Mammary epithelial cell (primary cell): ENCODE measurements at places on chromosomes 7 and 10. TPM values are rescaled to one million over a fixed set of nuclear protein-coding genes. Genes with fewer than 3 reads are reported as not detected.

Gene PIP
- polyA plus RNA-seq = not detected

Gene MOSPD3
- polyA plus RNA-seq = 15.7 TPM

Gene CXCL12
- polyA plus RNA-seq = not detected

Gene SEMA3D
- polyA plus RNA-seq = 5.8 TPM

Gene CCDC7
- 0.46 TPM for polyA plus RNA-seq

Gene CHAT
- polyA plus RNA-seq = not detected

Gene MYL10
- polyA plus RNA-seq = not detected

GRCh38 chr10:132527339-132528063 lies 10.1 kb upstream of the INPP5A start:
- no peak for DNase-seq

- no peak for DNase-seq
These were observed 155.6 kb downstream of the SH3PXD2A start for GRCh38 chr10:103699611-103700435.

GRCh38 chr10:121753726-121754476 lies 155.7 kb upstream of the FGFR2 start:
- DNase-seq = peak; percentile 88

GRCh38 chr7:41185851-41186250 lies 517.0 kb downstream of the INHBA start:
- peak; percentile 32 for DNase-seq

GRCh38 chr7:114419441-114420272 lies 5.0 kb downstream of the FOXP2 start:
- no peak for DNase-seq

DNA sequence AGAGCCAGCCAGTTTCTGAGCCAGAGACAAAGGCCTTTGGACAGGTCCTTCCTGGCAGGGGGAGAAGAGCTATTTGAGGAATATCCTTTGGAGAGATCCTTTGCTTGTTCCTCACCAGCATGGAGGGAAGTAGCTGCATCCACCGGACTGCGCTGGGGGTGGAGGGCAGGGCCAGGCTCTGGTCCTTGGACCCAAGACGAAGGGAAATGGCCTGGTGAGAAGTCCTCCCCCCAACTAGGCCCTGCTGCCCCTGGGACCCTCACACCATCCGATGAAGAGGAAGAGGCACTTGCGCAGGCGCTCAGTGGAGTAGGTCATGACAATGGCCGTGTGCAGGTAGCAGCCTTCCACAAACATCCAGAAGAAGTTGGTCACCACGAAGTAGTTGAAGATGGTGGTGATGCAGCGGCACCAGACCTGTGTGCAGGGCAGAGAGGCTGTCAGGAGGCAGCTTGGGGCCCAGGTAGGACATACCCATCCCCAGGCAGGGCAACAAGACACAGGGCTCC lies 19.8 kb downstream of the CRHR2 start:
- no peak for DNase-seq

DNA sequence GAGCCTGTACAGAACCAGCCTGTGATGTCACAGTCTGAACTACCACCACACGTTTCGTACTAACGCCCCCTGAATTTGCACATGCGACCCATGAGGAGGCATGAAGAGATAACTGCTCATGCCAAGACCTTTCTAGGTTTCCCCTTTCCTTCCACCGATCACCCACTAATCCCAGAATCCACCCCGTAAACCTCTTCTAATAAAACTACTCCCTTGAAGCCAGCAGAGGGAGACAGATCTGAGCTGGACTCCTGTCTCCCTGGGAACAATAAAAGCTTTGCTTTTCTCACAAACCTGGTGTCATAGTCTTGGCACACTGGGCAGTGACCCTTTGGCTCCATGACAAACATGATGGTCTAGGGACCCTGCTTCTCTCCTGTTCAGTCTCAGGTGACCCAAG lies 144.5 kb downstream of the FRMD4A start:
- DNase-seq = no peak

DNA sequence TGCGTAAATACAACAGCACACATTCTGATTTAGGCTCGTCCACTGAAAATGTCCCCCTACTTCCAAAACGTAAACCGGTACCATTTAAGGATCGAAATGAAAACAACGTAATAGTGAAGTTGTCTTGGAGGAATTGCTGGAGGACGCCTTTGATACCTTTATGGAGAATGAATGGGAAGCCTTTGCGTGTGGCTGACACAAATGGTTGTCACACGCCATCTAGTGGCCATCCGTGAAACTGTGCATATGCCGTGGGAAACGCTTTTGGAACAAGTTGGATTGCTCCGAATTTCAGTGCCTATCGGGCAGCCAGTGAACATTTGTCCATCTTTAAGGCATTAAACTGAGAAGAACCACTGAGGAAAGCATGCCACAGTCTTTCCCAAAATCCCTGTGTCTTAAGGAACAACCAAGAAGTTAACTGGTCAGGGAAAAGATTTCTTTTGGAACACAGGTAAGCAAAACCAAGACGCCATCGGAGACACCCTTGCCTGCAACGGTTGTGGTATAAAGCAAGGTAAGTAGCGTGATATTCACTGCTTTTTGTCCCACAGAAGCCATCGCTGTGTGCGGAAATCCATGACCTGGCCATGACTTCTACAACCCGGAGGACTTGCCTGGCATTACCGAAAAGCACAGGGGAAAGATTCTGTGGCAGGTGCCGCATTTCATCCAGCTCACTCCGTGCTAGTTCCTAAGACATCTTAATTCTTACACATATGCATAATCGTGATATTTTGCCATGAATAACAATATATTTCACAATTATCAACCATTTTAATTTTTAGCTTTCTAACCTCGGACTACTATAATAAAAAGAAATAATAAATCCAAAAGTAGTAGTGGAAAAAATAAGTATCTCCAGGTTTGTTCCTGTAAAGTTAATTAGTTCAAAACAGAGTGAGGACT lies 100.6 kb downstream of the FAM204A start:
- peak; percentile 71 for DNase-seq

DNA sequence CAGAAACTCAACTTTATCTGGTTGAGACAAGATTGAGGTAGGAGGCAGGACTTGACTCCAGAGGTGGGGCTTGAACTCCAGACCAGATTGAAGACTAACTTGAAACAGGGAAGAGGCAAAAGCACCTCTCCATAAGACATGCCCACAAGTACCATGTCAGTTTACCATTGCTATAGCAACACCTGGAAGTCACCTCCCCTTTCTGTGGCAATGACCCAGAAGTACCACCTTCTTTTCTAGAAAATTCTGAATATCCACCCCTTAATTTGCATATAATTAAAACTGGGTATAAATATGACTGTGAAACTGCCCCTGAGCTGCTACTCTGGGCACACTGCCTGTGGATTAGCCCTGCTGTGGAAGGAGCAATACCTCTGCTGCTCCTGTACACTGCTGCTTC lies 4.9 kb upstream of the TOMM7 start:
- DNase-seq = no peak

DNA sequence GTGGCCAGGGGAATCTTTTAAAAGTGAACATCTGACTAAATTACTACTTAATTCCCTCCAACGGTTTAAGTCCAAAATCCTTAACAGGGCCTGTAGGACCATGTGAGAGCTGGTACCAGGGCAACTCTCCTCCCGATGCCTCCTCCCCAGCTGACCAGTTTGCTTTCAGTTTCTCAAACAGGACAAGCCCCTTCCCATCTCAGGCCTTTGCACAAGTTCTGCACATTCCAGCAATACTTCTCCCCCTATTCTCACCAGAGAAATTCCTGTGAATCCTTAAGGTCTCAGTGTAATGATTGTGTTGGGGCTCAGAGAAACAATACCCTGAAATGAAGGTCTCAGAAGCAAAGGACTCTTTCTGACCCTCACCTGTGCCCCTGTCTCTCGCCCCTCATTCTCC lies 8.0 kb upstream of the CALHM1 start:
- DNase-seq = no peak

GRCh38 chr10:90306187-90306586 lies 551.7 kb downstream of the HTR7 start:
- DNase-seq = peak; percentile 76

DNA sequence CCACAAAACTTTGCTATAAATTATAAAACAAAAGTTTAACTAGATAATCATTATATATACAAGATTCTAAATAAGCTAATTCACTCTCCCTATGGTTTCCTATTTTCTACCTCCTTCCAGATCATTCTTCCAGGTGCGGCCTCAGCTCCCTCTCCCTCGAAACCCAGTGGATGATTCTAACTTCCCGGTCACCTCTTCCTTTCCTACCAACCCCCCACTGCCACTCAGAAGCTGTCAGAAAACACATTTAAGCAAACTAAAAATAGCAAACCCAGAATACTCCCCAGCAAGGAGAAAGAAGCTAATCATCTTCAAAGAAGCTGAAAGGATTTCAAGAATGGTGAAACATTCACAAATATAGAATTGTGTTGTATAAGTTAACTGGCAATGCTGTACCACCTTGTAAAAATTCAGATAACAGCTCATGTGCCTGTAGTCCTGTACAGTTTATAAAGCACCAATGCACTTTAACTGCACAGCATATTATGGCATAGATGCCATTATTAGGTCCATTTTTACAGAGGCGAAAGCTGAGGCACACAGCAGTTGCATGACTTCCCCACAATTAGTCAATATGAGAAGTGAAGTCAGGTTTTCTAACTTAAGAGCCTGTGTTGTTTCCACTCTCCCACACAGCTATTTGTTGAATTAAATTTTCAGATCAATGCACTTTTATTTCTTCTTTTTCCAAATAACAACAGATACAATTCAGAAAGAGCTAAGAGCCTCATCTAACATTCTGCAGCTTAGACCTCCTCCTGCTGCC lies 13.7 kb upstream of the DNTT start:
- DNase-seq = no peak

GRCh38 chr7:27763983-27764508 lies 24.1 kb downstream of the TAX1BP1 start:
- DNase-seq = no peak

DNA sequence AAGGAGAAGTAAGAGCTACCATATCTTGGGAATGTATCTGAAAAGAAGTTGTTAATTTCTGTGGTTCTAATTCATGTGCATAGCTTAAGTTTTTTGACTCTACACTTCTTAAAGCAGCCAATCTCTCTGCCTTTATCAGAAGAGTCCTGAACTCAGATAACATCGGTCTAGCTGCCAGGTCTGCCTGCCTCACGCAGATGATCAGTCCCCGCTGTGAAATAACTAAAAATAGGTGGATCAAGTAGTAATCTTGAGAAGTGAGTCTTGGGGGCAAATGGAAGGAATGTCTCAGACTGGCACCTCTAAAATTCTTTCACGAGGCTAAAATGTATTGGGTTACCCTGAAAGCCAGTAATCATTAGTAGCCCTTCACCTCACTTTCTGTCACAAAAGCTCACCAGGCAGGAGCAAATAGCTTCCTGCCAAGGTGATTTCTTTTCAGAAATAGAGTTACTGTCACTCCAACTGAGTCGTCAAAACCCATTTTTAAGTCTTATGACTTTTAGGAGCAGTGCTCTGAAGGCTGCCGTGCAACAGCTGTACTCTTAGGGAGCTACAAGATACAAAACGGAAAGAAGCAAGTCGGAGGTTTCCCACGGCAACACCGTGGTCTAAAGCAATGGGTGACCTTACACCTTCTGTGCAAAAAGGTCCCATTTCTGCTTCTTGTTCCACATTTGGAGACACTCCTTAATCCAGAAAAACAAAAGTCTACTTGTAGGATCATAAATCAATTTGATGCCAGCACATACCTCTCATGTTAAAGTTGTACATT lies 85.2 kb downstream of the ABCB5 start:
- DNase-seq = no peak

DNA sequence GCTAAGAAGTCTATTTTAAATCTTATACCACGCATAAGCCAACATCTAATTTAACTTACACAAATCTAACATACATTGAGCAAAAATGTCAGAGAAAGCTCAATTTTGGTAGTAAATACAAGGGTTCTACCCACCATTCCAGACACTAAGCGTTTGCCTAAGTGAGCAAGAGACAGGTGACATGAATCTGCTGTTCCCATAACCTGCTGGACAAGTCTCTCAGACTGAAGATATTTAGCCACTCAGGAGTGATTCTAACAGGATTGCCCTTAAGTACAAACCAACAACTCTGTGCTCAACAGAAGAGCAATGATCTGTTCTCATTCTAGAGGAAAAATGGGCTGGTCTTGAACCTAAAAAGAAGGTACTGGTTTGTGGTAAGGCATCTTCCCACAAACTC lies 18.8 kb downstream of the EZH2 start:
- DNase-seq = no peak

- no peak for DNase-seq
These were observed 46.1 kb downstream of the TNPO3 start for GRCh38 chr7:129008645-129009414.

GRCh38 chr10:8158193-8159071 lies 103.9 kb downstream of the GATA3 start:
- no peak for DNase-seq

DNA sequence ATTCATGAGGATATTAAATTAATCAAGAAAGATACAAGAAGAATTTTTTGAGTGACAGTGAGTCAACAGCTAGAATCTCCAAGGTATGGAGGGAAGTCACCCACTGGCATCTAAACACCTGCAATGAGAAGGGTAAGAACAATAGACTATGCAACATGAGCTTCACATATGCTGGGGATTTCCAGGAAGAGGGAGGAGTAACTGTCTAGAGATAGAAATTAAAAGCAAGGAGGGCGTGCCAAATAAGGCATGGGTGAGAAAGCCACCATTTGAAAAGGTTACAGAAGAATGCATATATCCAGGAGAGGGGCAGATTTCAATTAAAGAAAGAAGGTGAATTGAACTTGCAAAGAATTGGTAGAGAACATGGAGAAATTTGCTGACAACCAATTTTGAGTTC lies 365.7 kb downstream of the GPR37 start:
- no peak for DNase-seq

DNA sequence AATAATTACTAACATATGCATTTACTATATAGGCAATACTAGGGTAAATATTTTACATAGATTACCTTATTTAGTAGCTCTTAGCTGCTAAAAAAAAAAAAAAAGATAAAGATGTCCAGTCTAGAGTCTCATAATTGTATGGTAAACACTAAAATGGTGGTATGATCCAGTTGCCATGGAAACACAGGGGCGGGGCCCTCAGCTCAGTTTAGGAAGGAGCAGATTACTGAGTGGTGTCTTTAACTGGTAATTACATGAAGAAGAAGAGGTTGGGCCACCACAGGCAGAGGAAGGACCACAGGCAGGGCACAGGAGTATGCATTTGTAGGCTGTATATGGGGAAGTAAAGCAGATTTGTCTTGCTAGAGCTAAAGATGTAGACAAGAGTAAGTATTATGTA lies 43.7 kb downstream of the ITGB8 start:
- DNase-seq = no peak

- DNase-seq = no peak
These were observed 628 bp downstream of the HPSE2 start for GRCh38 chr10:99234791-99235657.

GRCh38 chr7:49344556-49344955 lies 420.2 kb downstream of the CDC14C start:
- no peak for DNase-seq

- DNase-seq = no peak
These were observed 584.9 kb downstream of the GRM8 start for GRCh38 chr7:126667742-126668366.

- no peak for DNase-seq
These were observed 415.4 kb upstream of the AUTS2 start for GRCh38 chr7:69182596-69183467.

- no peak for DNase-seq
These were observed 64.2 kb upstream of the MEOX2 start for GRCh38 chr7:15750727-15751126.
